ENCODE measurements at places on chromosomes 4 and X. TPM values are rescaled to one million over a fixed set of nuclear protein-coding genes. Genes with fewer than 3 reads are reported as not detected.
A peak's percentile ranks its signal among the peaks of the same experiment; 100 is the strongest.

DNA sequence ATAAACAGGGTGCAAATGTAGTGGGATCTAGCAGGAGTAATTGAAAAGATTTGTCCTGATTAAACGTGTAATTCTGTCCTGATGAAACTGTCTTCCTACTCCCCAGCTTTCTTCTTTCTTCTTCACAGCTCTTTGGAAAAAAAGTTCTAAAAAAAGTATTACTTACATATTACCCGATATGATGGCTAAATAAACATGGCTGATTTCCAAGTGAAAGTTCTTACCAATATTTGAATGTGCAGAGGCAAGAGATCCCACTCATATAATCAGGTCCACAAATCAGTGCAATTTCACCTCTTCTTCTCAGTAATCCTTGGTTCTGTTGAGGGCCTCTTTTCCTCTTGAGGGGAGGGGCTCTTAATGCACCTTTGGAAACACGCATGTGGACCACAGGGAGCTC is 78.7 kb downstream of the ZNF827 start:
- peaks cover 20% of the 10 kb centered on the region for H3K4me1 ChIP-seq
- DNase-seq, result no peak
- H3K36me3 ChIP-seq, result peaks cover 37% of the 10 kb centered on the region
- H3K27me3 ChIP-seq, result no peaks in the 10 kb centered on the region
- H3K4me3 ChIP-seq, result no peak overlapping the region
- H3K27ac ChIP-seq, result peak overlapping the region; percentile 60

DNA sequence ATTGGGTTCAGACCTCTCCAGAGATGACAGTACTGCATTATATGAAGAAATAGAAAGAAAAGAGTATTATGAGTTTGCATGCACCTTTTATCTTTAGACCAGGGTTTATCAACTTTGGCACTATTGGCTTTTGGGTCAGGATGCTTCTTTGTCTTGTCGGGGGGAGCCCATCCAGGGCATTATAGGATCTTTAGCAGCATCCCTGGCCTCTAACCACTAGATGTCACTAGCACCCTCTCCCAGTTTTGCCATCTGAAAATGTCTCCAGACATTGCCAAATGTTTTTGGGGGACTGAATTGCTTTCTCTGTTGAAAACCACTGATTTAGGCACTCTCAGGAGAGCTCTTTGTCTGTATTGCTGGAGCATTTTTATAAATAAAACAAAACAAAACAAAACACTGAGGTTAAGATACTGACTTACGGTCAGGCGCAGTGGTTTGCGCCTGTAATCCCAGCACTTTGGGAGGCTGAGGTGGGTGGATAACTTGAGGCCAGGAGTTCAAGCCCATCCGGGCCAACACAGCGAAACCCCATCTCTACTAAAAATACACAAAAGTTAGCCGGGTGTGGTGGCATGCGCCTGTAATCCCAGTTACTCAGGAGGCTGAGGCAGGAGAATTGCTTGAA is 23.6 kb downstream of the CA5B start:
- H3K4me1 ChIP-seq, result no peaks in the 10 kb centered on the region
- peaks cover 7% of the 10 kb centered on the region for H3K36me3 ChIP-seq
- no peaks in the 10 kb centered on the region for H3K27me3 ChIP-seq
- no peak overlapping the region for H3K4me3 ChIP-seq
- DNase-seq, result no peak

GRCh38 chr4:165779950-165780670 is 92.9 kb upstream of the TLL1 start:
- no peaks in the 10 kb centered on the region for H3K36me3 ChIP-seq
- H3K4me1 ChIP-seq, result no peaks in the 10 kb centered on the region
- no peak overlapping the region for H3K4me3 ChIP-seq
- H3K27me3 ChIP-seq, result no peaks in the 10 kb centered on the region

GRCh38 chr4:173345648-173346047 is 11.5 kb upstream of the HMGB2 start:
- DNase-seq, result no peak
- H3K36me3 ChIP-seq, result peaks cover 3% of the 10 kb centered on the region
- H3K4me3 ChIP-seq, result no peak overlapping the region
- H3K4me1 ChIP-seq, result peaks cover 21% of the 10 kb centered on the region
- no peaks in the 10 kb centered on the region for H3K27me3 ChIP-seq

The MAGEB5 gene
- total RNA-seq, result not detected
